Activated T-helper 1 cell treated with Interleukin-2 at 50 U/mL for 16 hours (primary cell): ENCODE measurements at places on chromosomes 7 and 10.

GRCh38 chr7:52355053-52355452, 680.4 kb upstream of the POM121L12 start:
- no peak for DNase-seq

- DNase-seq, result no peak
Observed at GRCh38 chr10:32377458-32378259, 30.7 kb upstream of the EPC1 start.

DNA sequence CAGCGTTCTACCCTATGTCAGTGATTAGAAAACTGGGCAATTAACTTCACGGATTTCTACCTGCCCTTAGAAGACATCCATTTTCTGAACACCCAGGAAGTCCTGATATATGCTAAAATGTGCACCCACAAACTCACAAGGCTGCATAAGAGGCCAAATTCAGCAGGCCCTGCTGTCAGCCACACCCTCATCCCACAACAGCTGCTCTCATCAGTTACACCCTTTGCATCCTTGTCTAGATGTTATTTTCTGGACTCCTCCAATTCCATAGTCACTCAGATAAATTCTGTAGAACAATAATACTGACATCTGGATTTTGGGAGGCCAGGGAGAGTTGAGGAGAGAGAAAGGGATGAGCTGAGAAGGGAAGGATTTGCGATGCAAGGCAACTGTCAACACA, 208.9 kb downstream of the TAX1BP1 start:
- DNase-seq, result no peak

DNA sequence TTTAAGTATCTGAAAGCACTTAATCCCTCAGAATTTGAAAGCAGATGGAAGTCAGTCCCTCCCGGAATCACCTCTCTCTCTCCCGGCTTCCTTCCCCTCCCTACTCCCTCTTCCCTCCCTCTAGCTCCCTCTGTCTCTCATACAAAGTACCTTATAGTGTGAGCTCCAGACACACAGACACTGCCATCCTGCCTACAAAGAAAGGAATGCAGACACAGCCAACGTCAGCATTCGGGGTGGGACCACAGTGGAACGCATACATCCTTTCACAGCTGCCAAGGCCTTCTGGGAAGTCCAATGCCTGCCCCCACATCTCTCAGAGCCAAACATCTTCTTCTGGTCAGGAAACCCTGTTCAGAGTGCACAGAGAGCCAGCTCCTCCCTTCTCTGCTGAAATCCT, 9.3 kb downstream of the NOD1 start:
- no peak for DNase-seq

DNA sequence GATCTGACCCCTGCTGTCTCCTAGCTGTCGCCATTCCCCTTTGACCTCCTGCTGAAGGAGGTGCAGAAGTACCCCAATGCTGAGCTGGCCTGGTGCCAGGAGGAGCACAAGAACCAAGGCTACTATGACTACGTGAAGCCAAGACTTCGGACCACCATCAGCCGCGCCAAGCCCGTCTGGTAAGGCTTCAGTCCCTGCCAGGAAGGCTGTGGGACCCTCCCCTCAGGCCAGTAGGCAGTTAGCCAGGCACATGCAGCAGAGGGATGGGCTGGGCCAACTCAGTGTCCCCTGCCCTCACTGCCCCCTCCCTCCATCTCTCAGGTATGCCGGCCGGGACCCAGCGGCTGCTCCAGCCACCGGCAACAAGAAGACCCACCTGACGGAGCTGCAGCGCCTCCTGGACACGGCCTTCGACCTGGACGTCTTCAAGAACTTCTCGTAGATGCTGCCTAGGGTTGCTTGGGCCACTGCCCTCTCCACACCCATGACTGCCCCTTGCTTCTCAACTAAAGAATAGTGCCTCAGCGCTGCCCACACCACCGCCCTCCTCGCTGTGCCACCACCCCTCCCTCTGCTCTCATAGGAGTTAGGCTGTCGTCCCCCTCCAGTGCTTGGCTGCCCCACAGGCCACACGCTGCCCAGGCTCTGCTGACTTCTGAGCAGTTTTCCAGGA, 41.0 kb upstream of the ZMIZ2 start:
- no peak for DNase-seq

DNA sequence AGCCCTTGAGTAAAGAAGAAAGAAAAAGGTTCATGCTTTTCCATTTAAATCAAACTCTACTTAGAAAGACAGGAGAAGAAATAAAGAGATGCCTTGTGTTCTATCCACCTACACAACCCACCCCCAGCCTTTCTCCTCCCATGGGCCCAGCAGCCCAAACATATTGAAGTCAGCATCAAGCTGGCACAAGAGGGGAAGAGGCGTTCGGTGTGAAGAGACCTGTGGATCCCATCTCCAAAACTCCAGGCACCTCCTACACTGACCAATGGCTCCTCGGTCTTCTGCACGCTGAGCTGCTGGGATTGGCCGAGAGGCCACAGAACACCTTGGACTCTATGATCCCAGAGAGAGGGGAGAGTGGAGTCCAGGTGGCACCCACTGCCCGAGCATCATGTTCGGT, 66.0 kb upstream of the CELF2 start:
- DNase-seq, result no peak

- DNase-seq, result no peak
Observed at GRCh38 chr7:105932835-105933477, 30.1 kb upstream of the CDHR3 start.

- DNase-seq, result no peak
Observed at GRCh38 chr7:132347123-132347522, 229.1 kb downstream of the PLXNA4 start.

GRCh38 chr10:26358071-26358470, 80.1 kb upstream of the APBB1IP start:
- DNase-seq, result no peak

DNA sequence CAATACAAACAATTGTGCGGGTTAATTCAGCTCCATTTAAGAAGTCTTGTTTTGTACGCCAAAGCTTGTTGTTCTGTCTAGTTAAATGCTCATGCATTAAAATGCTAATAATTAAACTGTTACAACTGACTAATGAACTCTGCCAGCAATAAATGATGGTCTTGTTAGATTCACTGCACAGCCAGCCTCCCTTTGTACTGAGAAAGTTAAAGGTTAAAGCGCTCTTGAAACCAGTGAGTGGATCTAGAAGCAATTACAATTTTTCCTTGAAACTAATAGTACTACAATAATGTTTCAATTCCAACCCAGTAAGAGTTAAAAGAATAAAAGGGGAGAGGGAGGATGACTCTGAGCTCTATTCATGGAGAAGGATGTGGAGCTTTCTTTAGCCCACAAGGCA, 233.0 kb downstream of the EMX2 start:
- no peak for DNase-seq

- no peak for DNase-seq
Observed at GRCh38 chr10:114048472-114048871, 4.8 kb downstream of the ADRB1 start.

- DNase-seq, result no peak
Observed at GRCh38 chr7:44235582-44236332, 35.0 kb downstream of the YKT6 start.

- DNase-seq, result no peak
Observed at GRCh38 chr7:26948617-26949118, 84.3 kb upstream of the SKAP2 start.
